ENCODE measurements at places on chromosomes 5 and 9.
A peak's percentile ranks its signal among the peaks of the same experiment; 100 is the strongest.

- no peak for DNase-seq
Measured at GRCh38 chr5:121833617-121834016, 18.1 kb upstream of the FTMT start.

DNA sequence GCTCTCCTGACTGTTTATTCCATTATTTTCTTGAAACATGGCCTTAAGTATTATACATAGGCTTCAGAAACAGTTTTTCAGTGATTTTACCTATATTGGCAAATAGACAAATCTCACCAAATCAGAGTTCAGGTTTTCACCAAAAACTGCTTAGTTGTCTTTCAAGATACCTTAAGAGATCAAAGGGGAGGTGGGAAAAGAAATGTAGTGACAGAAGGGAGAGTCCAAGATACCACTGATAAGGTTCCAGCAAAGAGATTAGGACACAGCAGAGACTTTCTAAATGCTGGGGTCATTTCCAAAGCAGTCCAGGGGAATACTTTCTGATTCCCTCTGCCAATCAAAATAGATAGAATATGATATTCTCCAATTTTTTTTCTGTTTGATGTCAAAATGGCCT, 73.7 kb upstream of the IQGAP2 start:
- no peak for DNase-seq

GRCh38 chr5:96410013-96410412, 23.0 kb downstream of the PCSK1 start:
- DNase-seq, result no peak

DNA sequence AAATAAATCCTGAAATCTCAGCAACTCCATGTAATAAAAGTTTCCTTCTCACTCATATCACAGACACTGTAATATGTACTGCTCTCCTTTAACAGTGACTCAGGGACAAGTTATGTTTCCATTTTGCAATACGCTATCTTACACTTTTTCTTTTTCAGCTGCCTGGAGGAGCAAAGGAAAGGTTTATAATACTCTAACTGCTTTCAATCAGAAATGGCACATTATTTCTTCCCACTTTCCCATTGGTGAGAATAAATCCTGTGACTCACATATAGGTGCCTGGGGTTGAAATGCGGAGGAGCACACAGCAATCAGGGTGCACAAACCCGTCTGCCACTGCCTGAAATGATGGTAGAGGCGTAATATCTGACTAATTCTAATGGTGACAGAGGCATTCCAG, 186.6 kb downstream of the HINT1 start:
- no peak for DNase-seq

DNA sequence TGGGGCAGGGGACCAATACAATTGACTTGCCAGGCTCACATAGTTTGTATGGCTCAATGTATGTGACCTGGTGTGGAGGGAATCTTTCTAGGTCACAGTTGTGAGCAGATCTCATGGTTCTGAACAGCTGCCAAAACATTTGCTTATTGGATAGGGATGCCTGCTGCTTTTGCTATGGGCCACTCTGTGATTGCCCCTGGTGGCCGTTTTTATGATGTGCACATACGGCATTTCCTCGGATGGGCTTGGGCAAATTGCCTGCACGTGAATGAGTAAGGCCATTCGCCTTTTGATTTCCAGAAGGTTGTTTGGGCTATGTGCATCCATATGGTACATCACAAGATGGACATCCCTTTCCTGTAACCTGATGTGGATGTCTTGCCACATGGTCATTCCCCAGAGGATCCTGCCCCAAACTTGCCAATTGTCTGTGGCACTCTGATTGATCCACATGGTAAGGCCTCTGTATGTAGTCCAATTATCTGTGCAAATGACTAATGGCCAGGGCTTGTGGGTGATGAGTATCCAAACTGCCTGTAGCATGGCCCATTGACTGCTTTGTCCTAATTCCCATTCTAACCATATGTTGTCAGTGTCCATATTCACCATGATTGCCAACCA, 10.7 kb upstream of the SLC22A4 start:
- DNase-seq, result no peak

- DNase-seq, result peak; percentile 41
Measured at GRCh38 chr5:78320401-78320800, 25.9 kb upstream of the AP3B1 start.

DNA sequence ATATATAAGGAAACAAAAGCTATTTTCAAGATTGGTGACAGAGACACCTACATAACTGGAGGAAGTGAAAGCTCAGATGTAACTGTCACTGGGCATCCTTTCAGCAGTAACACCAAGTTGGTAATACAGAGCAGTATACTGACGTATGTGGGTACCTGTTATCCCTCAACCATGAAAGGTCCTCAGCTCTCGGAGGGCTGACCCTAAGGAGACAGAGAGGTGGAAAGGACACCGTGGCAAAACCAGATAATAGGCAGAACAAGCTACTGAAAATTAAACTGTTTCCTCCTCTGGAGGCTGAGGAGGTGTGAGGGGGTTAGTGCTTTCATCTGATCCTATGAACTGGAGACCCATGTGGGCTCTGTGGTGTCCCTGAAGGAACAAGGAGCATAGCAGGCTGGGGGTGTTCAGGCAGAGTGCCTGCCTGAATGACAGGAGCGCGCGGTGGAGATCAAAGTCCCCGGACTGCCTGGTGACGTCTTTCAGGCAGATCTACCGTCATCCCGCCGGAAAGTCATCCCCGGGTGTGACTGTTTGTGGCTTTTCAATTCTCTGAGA, 130.2 kb upstream of the FSTL4 start:
- DNase-seq, result peak; percentile 10

DNA sequence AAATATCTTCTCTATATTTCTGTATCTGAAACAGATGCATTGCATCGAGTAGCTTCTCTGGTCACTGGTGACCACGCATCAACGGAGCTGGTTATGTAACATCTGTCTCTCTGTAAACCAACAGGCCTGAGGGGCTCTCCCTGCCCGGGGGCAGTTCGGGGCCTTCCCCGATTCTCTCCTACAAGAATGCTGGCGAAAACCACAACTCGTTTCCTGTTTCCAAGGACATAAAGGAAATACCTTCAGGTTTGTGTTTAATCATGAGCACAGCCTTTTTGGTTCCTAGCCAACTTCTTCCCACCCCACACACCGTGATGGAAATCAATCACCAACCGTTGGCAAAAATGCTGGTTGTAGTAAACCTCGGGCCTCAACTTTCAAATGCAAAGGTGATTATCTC, 25.1 kb downstream of the GDNF start:
- DNase-seq, result peak; percentile 67

- DNase-seq, result no peak
Measured at GRCh38 chr5:137649228-137649935, 86.5 kb downstream of the KLHL3 start.

DNA sequence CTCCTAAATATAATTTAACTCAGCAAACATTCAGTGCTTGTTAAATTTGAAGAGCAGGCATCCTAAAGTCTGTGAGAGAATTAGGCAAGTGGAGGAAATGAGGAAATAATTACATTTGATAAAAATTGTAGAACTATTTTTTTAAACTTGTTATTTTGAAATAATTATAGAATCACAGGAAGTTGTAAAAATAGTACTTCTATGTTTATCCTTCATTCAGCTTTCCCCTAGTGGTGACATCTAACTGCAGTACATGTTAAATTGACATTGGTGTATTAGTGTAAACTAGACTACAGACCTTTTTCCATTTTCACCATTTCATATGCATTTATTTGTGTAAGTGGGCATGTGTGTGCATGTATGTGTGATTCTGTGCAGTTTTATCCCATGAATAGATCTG, 51.6 kb downstream of the F2RL2 start:
- DNase-seq, result no peak

DNA sequence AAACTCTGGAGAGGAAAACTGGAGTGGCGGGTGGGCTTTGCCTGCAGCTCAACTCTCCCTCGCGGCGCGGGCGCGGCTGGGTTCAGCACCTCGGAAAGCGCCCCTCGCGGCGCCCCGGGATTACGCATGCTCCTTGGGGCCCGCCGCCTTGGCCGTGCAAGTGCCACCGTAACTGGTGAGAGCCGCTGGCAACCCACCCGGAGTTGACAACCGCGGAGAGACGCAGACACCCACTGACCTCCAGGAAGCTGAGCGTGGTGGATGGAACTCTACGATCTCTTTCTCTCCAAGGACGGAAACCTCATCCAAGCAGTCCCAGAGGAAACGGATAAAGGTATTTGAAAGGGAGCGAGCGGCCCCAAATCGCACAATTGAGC, 194 bp upstream of the RXFP3 start:
- DNase-seq, result peak; percentile 69

DNA sequence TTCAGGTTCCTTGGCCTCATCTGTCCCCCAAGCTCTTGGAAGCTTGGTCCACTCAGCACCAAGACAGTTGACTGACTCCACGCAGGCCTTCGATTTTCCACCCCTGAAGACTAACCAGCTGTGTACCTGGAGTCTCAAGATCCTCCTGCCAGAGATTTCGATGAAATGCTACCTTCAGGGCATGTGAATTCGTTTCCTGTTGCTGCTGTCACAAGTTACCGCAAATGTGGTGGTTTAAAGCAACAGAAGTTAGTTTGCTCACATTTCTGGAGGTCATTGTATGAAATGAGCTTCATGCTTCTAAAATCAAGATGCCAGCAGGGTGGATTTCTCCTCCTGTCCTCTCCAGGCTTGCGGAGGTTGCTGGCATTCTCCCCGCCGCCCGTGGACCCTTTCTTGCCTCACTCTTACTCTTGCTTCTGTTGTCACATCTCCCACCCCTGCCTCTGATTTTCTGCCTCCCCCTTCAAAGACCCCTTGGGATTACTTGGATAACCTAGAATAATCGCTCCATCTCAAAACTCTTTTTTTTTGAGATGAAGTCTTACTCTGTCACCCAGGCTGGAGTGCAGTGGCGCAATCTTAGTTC, 27.6 kb upstream of the RETREG1 start:
- DNase-seq, result no peak

DNA sequence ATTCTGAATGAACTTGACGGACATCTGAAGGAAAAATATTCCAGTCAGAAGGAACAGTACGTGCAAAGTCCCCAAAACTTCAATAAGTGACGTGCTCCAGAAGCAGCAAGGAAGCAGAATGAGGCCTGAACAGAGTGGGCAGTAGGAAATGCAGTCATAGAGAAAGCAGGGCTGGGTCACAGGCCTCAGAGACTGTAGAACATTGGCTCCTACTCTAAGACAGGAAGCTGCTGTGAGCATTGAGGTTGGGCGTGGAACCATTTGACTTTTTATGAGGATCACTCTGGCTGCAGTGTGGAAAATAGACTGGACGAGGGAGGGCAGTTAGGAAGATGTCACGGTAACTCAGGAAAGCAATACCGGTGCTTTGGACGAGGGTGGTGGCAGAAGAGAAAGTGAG, 64.0 kb downstream of the DOCK8 start:
- DNase-seq, result peak; percentile 53

- no peak for DNase-seq
Measured at GRCh38 chr9:134307674-134308638, 18.3 kb upstream of the RXRA start.
